ENCODE measurements at places on chromosomes 2 and 18.

- no peaks in the 10 kb centered on the region for H3K4me1 ChIP-seq
- no peaks in the 10 kb centered on the region for H3K36me3 ChIP-seq
- H3K27ac ChIP-seq, result no peak overlapping the region
- no peak for DNase-seq
Measured at GRCh38 chr2:207930747-207931146, 94.6 kb downstream of the PLEKHM3 start.

- DNase-seq, result no peak
- peaks cover 5% of the 10 kb centered on the region for H3K4me1 ChIP-seq
- no peaks in the 10 kb centered on the region for H3K36me3 ChIP-seq
- H3K27me3 ChIP-seq, result peaks cover 9% of the 10 kb centered on the region
Measured at GRCh38 chr2:100820273-100820522, 259 bp downstream of the NPAS2 start.

DNA sequence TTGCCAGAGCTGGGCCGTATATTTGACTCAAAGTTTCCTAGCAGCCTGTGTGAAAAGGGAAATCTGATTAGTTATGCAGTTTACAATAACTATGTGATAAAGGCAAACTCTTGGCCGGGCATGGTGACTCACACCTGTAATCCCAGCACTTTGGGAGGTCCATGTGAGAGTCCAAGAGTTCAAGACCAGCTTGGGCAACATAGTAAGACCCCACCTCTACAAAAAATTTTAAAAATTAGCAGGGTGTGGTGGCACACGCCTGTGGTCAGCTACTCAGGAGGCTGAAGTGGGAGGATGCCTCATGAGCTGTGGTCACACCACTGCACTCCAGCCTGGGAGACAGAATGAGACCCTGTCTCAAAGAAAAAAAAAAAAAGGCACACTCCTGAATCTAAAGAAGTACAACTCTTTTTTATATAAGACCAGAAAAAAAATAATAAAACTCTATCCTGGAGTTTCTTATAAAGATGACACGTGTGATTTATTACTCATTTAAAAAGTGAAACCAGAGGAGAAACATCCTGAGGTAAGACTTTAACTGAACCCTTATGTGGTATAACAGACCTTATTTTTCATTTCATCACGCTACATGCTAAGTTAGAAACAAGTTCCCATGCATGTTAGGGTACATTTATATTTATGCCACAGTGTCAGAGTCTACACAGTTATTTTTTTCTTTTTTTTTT is 32.6 kb upstream of the KCMF1 start:
- peaks cover 12% of the 10 kb centered on the region for H3K4me1 ChIP-seq
- H3K27me3 ChIP-seq, result no peaks in the 10 kb centered on the region
- H3K36me3 ChIP-seq, result peaks cover 3% of the 10 kb centered on the region
- H3K4me3 ChIP-seq, result peak overlapping the region; percentile 20
- DNase-seq, result no peak
- peak overlapping the region; percentile 85 for H3K27ac ChIP-seq

GRCh38 chr2:206937555-206937954 is 1.8 kb upstream of the CPO start:
- H3K27ac ChIP-seq, result no peak overlapping the region
- no peaks in the 10 kb centered on the region for H3K27me3 ChIP-seq

- no peaks in the 10 kb centered on the region for H3K36me3 ChIP-seq
- no peak overlapping the region for H3K4me3 ChIP-seq
- no peak for DNase-seq
- H3K4me1 ChIP-seq, result no peaks in the 10 kb centered on the region
Measured at GRCh38 chr2:184006998-184007397, 591.3 kb upstream of the ZNF804A start.

DNA sequence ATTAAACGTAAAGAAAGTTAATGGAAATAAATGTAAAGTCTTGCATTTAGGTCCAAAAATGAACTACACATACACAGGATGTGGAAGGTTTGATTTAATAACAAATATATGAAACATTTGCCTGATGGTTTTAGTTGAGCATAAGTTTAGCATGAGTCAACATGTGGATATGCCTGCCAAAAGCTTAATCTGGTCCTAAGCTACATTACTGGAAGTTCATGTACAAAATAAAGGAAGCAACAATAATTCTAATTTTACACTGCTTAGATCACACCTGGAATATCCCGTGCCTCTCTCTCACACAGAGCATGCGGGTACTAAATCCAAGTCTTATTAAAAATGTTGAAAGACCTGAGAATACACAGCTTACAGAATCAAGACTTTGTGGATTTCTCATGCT is 276.5 kb upstream of the NRP2 start:
- H3K36me3 ChIP-seq, result no peaks in the 10 kb centered on the region
- H3K4me3 ChIP-seq, result no peak overlapping the region
- no peak overlapping the region for H3K27ac ChIP-seq
- DNase-seq, result no peak
- no peaks in the 10 kb centered on the region for H3K4me1 ChIP-seq
